ENCODE measurements at places on chromosomes 2 and 18.

- no peak for DNase-seq
Measured at GRCh38 chr18:79487183-79487800, 91.6 kb downstream of the NFATC1 start.

GRCh38 chr2:164538240-164538866 is 82.9 kb downstream of the GRB14 start:
- no peak for DNase-seq

DNA sequence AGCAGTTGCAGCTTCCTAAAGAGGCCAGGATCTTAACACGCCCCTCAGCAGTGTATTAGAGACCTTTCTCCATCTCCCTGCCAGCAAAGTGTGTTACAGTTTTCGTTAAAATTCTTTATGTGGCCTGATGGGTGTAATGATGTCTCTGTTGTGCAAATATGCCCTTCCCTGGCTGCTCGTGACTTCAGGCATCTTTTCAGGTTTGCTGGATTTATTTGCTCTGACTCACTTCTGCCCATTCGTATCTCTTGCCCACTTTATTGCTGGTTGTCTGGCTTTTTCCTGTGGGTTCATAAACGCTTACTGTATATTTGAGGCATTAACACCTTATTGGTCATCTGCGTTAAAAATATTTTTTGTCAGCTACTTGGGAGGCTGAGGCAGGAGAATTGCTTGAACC is 134.5 kb downstream of the ASB1 start:
- DNase-seq = no peak

- DNase-seq = no peak
Measured at GRCh38 chr2:220157312-220157711, 529.9 kb downstream of the SLC4A3 start.

GRCh38 chr18:23547846-23548245 is 38.5 kb downstream of the NPC1 start:
- DNase-seq = no peak

DNA sequence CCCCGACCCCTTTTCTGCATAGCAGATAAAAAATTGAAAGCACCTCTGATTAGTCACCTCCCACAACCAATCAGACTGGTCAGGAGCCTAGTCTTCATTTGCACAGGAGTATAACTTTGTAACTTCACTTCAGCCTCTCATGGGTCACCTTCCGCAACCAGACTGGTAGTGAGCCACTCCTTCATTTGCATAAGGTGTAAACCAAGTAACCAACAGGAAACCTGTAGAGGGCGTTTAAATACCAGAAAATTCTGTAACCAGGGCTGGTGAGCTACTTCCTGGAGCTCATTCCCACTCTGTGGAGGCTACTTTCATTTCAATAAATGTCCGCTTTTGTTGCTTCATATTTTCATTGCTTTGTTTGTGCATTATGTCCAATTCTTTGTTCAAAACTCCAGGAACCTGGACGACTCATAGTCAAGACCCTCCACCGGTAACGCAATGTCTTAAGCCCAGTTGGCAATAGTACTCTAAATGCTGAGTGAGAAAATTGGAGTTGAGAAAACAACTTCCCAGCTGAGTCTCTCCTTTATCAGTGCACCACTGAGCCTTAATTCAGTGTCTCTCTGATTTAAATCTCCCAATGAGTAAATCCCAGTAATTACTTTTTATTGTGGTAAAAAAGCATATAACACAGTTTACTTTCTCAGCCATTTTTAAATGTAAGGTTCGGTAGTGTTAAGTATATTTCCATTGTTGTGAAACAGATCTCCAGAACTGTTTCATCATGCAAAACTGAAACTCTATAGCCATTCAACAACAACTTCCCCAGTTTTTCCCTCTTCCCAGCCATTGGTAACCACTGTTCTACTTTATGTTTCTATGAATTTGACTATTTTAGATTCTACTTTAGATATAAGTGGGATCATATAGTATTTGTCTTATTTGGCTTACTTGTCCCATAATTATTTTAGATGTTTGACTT is 392.7 kb upstream of the SLC8A1 start:
- no peak for DNase-seq

GRCh38 chr2:218648088-218648786 is 11.2 kb downstream of the ZNF142 start:
- DNase-seq = peak; percentile 52

DNA sequence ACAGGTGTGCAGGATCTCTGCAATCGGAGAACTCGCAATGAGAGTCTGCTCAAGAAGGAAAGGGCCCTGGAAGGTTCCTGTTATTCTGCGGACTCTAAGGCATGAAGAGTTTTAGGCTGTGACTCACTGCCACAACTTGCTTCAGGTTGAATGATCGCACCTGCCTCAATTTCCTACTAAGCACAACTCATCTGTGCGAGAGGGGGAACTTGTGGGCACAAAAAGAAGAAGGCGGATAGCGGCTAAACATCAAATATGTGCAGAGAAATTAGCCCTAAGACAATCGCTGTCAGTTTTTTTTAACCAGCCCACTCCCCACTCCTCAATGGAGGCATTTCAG is 14.0 kb upstream of the CREG2 start:
- no peak for DNase-seq

- DNase-seq = no peak
Measured at GRCh38 chr2:195532628-195533271, 124.3 kb upstream of the SLC39A10 start.

- DNase-seq = no peak
Measured at GRCh38 chr2:118983915-118984314, 41.9 kb downstream of the MARCO start.

DNA sequence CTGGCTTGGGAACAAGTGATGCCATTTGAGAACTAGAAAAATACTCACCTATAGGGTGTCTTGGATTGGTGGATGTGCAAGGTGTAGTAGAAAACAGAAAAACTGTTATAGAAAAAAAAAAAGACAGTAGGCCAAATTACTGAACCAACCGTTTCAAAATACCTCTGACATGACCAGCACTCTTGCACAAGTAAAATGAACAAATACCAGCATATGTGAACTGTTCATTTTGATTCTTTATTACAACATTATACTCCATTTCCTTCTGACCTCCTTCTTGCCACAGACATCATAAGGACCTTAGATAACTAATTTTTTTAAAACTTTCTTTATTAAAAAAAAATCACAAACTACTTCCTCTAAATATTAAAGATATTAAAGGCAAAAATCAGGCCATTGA is 125.5 kb downstream of the ATAD2B start:
- no peak for DNase-seq

DNA sequence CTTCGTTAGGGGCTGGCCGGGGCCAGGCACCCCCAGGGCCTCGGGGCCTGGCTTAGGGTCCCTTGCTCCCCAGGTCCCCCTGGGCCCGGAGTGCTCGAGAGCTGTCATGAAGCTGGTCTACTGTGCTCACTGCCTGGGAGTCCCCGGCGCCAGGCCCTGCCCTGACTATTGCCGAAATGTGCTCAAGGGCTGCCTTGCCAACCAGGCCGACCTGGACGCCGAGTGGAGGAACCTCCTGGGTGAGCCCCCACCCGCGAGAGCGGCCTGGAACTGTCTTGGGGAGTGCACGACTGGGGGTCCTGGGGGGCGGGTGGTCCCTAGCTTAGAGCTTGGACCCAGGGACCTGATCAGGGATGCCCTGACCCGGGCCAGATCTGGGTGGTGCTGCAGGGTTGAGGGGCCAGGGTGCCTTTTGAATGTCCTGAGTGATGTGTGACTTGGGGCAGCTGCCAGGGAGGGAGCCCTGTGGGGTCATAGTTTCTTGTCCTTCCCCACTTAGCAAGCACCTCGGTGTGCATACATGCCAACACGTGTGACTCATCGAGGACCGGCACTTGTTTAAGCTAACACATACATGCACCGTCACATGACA is 27.9 kb downstream of the GPC1 start:
- peak; percentile 23 for DNase-seq

DNA sequence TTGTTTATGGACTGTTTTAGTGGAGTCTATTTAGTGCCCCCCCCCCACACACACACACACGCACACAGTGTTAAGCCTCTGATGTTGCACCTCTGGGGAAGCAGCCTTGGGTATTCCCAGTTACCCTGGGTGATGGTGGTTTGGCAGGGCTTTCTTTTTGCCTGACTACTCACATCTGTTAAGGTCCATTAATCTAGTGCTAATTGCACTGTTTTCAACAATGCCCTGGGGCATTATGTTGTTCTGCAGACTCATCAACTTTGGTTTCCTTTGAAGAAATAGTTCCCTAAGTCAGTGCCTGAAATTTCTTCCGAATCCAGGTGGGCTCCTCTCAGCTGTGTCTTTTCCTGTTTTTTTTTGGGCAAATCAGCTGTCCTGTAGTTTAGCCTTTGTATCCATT is 34.7 kb downstream of the SPOPL start:
- no peak for DNase-seq

GRCh38 chr2:156800781-156801361 is 364.7 kb downstream of the GPD2 start:
- DNase-seq = no peak

DNA sequence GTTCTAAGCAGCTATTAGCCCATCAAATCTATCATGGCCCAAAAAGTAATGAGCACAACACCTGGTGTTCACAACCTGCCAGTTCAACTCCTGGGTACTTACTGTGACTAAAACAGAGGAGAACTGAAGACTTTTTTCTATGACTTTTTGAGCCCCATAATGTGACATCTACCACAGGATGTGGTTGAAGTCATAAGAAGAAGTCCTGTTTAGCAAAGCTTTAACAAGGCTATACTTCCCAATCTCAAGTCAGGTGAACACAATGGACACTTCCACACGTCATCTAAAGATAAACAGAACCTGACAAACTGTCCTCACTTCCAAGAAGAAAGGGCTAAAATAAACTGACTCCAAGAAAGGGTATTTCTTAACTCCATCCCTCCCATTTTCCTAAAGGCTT is 138.8 kb downstream of the ATAD2B start:
- no peak for DNase-seq

DNA sequence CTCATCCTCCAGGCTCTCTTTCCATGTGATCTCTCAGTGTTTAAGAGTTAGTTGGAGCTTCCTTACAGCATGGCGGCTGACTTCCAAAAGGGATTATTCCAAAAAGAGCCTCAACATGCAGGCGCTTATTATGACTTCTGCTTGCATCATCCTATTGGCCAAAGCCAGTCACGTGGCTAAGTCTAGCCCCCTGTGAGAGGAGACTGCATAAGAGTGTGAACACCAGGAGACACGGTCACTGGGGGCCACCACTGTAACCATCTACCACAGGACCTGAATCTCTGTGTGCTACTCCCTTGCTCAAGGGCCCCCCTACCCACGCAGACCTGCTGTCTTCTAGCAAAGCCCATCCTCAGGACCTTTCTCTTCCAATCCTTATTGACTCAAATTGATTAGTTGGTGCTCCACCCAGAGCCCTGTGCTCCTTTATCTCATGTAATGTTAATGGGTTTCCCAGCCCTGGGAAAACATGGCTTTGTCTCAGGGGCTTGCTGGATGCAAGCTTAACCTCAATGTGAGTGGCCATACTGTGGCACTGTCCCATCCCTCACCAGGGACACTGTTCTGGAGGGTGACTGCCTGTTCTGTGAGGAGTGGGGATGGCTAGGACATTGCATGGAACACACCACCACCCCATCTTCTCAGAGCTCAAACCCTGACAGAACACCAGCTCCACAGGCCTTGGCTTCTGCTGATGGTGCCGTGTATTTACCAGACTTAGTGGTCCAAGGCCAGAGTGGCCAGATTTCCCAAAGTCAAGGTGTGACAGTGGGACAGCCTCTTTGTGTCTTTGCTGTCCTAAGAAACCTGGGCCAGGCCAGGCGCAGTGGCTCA is 4.2 kb downstream of the IL1RN start:
- DNase-seq = no peak

GRCh38 chr2:148939271-148939670 is 64.2 kb downstream of the KIF5C start:
- DNase-seq = no peak

DNA sequence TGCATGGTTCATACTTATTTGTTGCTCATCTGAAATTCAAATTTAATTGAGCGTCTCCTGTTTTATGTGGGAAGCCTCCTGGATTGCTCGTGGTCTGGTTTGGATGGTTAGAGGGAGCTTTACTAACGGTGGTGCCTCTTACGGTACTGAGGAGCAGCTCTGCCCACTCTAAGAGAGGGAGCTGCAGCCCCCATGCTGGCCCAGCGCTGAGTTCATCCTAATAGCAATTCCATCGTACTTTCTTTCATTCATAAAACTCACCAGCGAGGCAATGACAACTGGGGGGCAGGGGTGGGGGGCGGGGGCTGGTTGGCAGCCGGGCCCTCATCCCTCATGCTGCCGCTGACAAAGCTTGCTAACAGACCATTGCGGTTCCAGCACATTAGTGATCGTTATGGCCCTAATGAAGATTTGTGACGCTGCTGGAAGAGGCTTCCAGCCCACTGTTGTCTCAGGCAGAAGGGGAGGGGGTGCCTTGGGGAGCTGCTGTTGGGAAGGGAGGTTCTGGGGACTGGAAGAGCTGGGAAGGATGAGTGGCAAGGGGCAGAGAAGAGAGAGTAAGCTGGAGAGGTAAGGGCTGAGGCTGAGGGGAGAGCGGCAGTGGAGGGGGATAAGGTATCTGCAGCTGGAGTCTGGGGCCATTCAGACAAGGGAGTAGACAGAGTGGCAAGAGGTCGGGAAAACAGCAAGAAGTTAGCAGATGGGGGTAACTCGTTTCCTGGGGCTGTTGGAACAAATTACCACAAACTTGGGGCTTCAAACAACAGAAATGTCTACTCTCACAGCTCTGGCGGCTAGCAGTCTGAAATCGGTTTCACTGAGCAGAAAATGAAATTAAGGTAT is 238.1 kb downstream of the LPIN1 start:
- no peak for DNase-seq

DNA sequence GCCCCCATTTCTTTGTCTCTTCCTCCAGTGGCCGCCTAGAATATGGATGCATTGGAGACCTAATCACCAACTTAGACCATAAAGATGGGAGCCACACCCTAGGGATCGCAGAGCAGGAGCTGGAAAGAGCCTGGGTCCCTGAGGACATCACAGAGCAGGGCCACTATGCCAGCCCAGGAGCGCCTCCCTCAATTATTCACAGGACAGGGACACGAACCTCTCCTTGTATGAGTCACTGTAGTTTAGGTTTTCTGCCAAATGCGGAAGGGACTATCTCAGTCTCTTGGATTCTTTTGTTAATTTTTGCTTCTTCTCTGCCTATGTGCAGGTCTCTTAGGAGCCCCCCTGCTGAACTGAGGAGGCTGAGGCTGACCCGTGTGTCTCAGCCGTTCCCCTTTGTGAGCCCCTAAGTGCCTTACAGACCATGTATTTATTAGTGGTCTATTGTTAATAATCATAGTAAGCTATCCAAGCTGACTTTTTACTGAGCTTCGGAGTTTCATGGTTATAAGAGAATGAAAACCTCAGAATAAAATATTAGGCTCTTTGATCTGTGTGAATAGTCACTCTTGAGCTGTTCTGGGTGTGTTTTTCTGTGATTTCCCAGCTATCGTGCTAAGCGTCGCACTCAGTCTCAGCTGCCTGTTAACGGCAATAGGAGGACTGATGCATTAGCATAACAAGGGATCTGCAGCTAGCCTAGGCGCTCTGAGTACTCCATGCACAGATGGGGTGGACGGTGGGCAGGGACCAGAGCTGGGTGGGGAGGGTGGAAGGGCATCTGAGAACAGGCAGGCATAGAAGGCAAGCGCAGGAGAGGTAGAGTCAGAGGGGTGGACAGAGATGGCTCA is 12.7 kb upstream of the PTPN4 start:
- DNase-seq = no peak
